Karpas-422 (cell line): ENCODE measurements at places on chromosomes 7 and 10. TPM values are rescaled to one million over a fixed set of nuclear protein-coding genes. Genes with fewer than 3 reads are reported as not detected.

DNA sequence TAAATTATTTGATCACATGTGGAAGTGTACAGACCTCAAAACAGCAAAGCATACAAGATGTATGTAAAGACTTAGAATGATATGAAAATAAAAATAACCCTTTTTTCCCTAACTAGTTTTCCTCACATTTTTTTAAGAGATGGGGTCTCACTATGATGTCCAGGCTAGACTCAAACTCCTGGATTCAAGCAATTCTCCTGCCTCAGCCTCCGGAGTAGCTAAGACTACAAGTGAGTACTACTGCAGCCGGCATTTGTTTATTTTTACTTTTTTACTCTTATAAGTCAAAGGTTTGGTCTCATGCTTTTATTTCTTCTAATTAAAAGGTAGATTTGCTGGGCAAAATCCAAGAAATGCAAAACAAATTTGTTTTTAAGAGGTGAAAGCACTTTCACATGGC lies 124.4 kb upstream of the ASAH2 start:
- DNase-seq: no peak

GSTO2 gene
- 0.43 and 1.3 TPM in 2 replicates for total RNA-seq

DNA sequence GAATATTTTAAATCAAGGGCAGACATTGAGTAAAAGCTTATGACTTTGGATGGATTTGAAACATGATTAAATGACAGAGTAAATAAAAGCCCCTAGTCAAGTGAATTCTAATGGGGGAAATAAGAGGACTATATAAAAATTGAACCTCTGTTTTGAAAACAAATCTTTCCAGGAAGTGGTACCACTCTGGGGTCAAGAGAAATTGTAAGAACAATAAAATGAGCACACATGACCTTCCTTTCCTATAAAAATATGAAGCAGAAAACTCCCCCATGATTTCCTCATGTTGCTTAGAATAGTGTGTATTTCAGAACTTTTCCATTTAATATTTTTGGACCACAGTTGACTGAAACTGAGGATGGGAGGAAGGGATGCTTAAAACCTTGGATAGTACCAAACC lies 12.3 kb upstream of the CLDN12 start:
- no peak for DNase-seq

DNA sequence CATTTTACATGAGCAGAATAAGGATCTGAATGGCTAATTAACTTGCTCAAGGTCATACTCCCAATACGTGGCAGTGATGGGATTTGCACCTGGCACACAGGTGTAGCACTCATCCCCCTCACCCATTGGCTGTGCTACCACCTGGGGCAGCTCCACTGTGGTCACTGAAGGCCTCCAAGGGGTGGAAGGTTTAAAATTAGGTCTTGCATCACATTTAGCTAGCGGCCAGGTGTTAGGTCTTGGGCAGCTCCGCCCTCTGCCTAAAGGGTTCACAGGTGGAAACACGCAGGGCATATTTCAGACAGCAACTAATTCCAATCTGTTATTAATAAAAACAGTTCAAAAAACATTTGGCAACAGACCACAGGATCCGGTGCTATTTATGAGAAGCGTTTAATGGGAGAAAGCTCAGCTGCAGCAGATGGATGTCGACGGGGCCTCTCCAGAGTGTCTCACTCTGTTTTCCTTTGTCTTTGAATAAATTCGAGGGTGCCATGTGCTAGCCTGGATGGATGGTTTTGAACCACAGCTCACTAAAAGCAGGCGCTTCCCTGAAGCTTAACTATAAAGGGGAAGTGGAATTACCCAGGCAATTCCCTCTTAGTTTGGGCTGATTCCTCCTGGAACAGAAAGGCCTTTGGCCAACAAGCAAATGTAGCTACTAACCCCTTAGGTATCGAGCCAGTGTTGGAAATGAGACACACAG lies 1017.6 kb downstream of the TYW1 start:
- no peak for DNase-seq

IDI2 gene
- total RNA-seq: not detected in 2 replicates

AKR1C1 gene
- not detected in 2 replicates for total RNA-seq

CTTNBP2 gene
- total RNA-seq: not detected in 2 replicates

DNA sequence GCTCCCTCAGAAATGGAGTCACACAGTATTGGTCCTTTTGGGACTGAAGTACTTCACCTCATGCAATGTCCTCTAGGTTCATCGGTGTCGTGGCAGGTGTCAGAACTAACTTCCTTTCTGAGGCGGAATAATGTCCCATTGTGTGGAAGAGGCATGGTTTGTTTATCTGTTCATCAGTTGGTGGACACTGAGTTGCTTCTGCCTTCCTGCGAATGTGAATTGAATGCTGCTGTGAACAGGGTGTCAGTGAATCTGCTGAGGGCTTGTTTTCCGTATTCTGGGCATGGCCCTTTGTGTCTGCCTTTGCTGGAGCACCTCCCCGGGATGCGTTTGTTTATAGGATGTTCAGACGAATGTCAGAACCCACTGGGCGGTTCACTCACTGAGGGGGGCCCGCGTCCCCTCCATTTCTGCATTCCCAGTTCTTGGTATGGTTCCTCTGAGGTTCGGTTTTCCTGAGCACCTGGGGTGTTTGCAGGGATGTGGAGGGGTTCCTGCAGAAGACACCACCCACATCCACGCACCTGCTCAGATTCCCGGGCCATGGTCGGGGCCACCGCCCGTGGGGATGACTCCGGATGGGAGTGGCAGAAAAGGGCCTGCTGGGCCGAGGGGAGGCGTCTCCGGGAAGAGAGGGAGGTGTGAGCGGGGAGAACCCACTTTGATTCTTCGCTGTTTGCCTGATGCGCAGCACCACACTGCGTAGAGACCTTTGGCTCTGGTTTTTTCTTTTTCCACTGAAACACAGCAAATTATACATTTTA lies 33.1 kb downstream of the CHST12 start:
- no peak for DNase-seq

RASA4B gene
- total RNA-seq: 2.4 and 5.6 TPM in 2 replicates

DNA sequence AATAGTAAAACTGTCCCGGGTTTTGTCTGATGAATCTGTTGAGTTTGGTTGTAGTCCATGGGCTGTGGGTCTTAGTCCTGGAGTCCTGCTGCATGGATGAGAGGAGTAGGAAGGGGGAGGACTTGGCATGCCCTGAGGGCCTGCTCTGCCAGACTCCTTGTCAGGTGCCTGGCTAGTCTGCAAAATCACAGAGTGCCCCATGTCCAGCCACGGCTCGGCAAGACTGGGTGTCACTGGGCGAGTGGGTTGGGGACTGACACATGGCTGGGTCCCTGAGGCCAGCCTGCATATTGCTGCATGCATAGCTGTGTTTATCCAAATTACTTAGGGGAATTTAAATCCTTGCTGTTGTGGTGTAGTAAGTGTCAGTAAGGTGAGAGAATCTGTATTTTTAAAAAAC lies 9.7 kb downstream of the MINDY4 start:
- no peak for DNase-seq

DNA sequence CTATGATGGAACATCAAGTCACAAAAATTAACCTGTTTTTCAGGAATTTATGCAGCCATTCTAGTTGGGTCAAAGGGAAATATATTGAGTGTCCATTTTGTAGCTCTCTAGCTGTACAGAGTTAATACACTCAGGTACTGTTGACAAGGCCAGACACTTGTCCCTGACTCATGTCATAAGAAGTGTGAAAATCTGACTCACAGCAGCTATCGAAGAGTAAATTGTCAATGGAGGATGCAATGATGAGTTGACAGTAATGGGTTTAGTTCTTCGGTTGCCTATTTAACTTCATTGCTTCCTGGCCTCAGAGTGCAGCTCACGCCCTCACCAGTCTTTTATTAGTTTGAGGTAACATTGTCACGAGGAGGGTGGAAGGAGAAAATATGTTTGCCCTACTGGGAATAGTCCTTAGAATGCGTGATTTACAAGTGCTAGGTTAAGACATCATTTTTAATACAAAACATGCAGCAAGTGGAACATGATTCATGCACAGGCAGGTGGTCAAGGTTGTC lies 255.1 kb downstream of the XPNPEP1 start:
- no peak for DNase-seq

SFRP5 gene
- total RNA-seq: not detected in 2 replicates
